ENCODE measurements at places on chromosomes 12 and 14.

DNA sequence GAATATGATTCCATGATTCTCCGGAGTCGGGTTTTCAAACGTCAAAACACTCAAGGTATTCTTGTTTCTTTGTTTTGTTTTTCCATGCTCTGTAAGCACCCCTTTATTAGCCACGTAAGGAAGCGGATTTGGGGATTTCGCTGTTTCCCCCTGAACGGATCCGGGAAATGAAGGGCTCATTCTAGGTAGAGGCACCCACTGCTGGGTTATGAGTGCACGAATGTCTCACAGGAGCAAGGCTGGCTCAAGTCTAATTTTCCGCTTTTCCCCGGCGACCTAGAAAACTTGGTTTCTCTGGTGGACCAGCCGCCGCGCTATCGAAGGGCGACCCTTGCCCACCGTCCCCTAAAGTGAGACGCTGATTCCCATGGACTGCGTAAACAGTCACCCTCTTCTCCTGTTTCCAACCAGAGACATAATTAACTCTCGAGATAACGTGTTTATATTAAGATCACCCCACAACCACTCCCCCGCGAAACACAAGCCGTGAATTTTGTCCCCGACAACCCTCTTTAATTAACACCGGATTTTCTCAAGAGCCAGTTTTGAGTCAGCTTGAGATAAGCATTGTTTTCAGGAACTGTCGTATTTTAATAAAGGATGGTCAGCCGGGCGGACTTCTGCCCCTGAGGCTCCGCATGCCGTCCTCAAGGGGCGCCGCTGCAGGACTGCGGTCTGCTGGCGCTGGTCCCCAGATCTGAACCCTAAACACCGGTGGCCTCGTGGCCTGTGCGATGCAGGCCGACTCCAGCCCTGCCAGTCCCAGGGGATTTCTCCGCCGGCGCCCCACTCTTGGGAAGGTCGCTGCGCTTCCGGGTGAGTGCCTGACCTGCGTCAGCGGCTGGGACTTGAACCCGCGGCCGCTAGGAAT lies 515 bp upstream of the ABCC9 start:
- no peak for DNase-seq

DNA sequence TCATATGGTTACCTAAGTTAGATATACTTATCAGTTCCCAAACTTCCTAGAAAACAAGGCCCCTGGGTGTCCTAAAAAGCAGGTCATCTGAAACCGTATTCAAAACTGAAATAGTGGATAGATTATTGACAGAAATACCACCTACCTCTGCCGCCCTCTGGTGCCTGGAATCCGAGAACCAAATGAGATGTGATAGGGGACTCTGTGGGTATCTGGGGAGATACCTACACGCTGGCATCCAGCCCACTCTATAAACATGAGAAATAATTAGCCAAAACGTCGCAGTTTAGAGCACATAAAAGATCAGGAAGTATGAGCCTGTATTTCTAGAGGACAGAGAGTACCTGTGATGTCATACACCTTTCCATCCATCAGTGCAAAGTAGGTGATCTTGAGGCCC lies 4.4 kb downstream of the ORMDL2 start:
- no peak for DNase-seq

- DNase-seq = no peak
These were observed 82.0 kb downstream of the DNAH10 start for GRCh38 chr12:123843912-123844748.

GRCh38 chr14:53943751-53944083 lies 12.9 kb downstream of the BMP4 start:
- DNase-seq = no peak

DNA sequence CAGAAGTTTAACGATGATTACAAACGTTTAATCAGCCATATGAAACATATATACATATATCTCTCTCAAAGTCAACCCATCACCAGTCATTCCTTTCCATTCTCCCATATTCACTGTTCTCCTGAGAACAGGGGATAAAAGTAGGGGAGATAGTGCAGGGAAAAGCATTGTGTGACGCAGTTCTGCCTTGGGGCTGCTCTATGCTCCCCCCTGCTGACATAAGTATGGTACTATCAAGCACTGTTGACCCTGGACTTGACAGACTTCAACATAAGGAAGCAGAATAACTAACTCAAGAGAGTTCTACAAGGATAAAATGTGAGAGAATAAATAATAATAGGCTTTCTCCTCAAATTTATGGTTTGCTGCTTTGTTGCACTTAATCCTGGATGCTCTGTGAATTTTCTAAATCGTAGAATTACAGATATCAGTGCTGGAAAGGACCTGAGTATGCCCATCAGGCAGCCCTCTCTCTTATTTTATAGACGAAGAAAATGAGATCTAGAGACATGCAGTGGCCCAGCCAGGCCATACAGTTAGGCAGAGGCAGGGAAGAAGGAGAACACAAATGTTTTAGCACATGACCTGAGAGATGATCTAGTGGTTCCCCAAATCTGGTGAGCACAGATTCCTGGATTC lies 87.2 kb downstream of the SCN8A start:
- no peak for DNase-seq

DNA sequence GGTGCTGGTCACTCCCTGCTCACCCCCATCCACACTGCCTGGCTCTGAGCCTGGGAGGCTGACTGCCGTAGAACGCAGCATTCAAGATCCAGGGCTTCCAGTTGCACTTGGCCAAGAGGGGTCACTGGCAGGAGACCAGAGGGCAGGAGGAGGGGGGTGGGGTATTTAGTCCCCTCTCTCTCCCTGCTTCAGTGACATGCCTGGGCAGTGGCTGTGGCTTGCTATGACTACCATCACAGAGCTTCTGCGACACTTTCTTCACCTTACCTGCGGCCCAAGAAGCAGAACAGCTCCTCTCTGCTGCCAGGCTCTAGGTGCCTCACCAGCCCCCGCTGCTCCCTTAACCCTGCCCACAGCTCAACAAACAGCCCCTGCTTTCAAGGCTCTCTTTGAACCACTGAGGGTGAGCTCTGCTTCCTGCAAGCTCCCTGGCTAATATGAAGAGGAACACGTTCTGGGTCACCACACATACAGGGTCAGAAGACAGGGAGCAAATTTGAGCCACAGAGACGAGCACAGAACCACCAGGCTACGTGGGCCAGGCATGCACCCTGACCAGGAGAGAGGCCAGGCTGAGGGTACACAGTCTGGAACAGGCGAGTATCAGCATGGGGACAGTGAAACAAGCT lies 55.7 kb downstream of the ITPK1 start:
- DNase-seq = no peak

DNA sequence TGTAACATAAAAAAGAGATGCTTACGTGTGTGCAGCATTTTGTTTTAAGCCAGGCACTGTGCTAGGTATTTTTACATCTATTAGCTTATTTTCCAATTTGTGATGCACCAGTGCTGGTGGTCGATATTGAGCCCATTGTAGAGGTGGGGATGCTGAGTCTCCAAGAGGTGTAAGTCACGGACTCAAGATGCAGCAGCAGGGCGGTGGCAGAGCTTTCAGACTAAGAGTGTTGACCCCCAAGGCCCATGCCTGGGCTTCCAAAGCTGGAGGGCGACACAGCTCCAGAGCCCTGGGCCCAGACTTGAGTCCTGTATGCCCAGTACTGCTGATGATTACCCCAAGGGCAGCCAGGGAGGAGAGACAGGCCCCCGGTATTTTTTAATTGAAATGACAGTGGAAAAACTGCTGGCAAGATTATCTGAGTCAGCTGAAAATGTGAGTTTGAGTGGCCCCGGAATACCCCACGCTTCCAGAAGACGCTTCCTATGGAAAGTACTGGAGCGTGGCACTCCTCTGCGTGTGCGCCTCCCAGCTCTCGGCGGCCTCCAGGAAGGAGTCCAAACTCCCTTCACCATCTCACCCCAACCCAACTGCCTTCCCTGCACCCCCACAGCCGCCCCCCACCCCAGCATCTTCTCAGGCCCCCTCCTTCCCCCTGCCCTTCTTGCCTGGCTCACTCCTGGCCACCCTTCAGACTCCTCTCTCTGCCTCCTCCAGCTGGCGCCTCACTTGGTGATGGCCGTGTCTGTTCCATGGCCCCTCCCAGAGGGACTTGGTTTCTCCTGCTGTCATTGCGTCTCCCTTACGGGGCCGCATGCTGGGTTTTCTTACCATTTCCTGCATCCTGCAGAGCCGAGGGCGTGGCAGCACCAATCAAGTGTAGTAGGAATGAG lies 40.7 kb downstream of the ELK3 start:
- DNase-seq = no peak

DNA sequence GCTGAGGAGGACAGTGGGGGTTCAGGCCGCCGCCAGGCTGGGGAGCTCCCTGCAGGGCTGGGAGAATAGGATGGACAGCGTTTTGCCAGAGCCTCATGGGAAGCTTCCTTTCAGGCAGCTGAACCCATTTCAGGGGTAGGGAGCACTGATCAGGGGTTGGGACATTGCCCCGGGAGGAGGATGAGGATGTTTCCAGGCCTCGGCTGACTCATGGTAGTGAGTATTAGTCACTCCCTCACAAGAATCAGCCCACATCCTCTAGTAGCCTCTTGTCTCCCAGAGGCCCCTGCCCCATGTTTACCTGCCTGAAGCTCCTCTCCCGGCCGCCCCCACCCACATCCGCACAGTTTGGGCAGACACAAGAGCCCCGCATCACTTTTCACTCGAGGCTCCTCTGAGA lies 89.8 kb downstream of the ZFP36L1 start:
- no peak for DNase-seq

- DNase-seq = no peak
These were observed 434.0 kb upstream of the RGS6 start for GRCh38 chr14:71498212-71498611.

DNA sequence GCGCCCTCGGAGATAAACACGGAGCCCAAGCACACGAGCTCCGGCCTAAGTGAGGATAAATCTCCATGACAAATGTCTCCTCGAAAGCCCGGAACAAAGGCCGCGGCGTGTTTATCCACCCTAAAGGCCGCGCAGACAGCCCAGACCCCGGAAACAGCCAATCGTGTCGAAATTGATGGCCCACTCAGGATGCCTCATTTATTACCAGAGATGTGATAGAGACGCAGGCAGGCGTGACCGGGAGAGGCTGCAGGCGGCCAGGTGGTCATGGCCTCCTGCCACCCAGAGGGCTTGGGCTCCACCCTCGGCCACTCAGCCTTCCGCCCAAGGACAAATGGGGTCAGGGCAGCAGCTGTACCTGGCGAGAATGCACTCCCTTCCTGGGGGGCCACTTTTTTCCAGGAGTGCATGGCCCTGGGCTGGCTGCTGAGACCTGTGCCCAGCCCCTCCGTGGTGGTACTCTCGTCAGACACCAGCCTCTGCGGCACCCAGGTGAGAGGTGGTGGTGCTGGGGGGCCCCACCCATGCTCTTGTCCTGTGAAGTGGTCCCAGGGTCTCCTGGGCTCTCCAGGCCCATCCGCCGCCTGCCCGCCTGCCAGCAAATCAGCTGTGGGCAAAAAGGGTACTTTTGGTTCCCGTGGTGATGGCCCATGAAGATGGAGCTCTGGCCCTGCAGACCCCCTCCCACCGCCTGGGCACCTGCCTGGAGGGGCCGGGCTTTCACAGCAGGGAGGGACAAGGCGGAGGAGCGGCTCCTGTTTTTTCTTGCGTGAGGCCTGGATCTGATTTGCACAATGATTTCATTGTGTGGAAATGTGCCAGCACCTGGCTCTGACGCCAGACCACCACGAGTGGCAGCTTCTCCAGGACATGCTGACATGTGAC lies 211.5 kb upstream of the C14orf180 start:
- DNase-seq = no peak

DNA sequence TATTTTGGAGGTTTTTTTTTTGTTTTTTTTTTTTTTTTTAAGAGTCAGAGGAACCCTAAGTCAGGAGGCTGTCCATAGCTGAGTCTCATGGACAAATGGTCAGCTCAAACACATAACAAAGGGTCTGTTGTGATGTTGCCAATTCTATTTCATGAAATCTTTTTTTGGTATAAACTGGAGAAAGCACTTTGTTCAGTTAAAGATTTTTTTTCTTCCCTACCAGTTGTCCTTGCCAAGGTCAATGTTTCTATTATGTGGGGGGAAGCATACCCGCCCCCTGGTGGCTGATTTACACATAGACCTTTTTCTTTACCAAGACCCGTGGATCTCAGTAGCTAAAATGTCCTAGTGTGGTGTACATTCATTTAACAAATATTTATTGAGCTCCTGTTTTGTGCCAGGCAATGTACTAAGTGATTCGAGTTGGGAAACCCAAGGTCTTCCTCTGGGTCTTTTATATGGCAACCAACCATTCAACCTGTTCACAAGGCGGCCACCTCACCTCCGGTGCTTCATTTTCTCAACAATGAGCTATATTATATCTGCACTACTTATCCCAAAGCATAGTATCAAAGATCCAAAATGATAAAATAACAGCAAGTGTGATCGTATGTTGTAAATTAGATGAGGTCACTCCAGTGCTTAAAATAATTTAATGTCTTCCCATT lies 214.5 kb downstream of the PAH start:
- DNase-seq = no peak

GRCh38 chr14:60670989-60671388 lies 21.7 kb upstream of the SIX1 start:
- no peak for DNase-seq

DNA sequence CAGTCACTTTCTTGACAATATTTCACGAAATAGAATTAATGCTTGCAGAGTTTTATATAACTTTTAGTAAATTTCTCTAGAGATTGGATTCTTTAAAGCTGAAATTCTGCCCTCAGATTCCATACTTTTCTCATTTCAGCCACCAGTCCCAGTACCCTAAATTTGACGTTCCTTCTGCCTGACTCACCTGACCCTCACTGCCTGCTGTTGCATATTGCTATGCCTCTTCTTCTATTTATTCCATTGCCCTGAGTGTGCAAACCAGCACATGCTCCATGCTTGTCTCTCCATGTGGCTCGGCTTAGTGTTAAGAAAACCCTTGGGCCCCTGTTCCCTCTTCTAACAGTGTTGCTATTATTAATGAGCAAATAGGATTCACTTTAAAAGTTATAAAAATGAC lies 533.3 kb downstream of the LRFN5 start:
- DNase-seq = no peak

- no peak for DNase-seq
These were observed 1315.3 kb downstream of the TMEM121 start for GRCh38 chr14:106841701-106842100.
